ENCODE measurements at places on chromosomes 1 and 21. TPM values are rescaled to one million over a fixed set of nuclear protein-coding genes. Genes with fewer than 3 reads are reported as not detected.

- no peak overlapping the region for H3K4me3 ChIP-seq
- H3K27me3 ChIP-seq, result no peaks in the 10 kb centered on the region
- no peak for DNase-seq
- no peak overlapping the region for H3K27ac ChIP-seq
- no peaks in the 10 kb centered on the region for H3K36me3 ChIP-seq
Observed at GRCh38 chr1:175207971-175208370, 15.4 kb upstream of the KIAA0040 start.

DNA sequence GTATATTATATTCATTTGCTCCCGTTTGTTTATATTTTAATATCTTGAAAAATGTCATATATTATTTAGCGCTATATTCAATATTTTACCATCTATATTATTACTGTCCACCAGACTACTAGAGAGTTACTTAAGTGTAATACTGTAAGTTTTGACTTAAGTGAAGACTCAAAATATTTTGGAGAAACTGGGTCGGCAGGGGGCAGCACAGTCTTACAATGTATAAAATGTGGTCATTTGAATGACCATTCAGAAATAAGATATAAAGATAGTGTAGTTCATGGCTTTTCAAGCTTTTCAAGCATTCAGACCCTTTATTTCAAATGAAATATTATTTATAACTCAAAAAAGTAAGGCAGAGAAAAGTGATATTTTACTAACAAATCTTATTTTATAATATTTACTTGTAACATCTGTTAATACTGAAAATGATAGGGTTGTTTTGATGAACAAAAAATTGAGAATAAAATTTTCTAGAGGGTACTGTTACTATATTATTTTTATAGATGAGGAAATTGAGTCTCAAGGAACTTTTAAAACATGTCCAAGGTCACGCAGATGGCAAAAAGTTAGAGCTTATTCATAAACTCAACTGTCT, 89.0 kb upstream of the SERTAD4 start:
- no peak overlapping the region for H3K4me3 ChIP-seq
- H3K27ac ChIP-seq, result no peak overlapping the region
- no peaks in the 10 kb centered on the region for H3K36me3 ChIP-seq
- no peaks in the 10 kb centered on the region for H3K4me1 ChIP-seq

DNA sequence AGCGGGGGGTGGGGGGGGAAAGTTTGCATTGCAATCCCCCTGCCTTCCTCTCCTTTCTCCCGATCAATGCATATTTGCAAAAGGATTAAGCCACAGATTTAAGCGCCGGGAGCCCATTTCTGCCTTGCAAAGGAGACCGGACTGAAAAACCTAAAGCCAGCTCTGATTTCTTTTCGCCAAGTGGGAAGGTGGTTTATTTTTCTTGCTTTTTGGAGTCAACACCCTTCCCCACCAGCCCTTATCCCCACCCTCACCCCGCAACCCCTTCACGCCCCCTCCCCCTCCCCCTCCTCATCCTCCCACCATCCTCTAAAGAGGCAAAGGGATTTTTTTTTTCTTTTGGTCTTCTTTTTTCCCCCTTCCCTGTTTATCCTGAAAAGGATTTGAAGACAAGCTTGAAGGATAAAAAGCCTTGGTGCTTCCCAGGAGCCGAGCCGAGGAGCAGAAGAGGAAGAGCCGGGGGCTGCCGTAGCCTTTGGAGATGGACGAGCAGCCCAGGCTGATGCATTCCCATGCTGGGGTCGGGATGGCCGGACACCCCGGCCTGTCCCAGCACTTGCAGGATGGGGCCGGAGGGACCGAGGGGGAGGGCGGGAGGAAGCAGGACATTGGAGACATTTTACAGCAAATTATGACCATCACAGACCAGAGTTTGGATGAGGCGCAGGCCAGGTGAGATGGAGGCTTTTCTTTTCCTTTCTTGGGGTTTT, 513 bp downstream of the PBX1 start:
- DNase-seq, result peak; percentile 58
- H3K4me3 ChIP-seq, result peak overlapping the region; percentile 75
- H3K36me3 ChIP-seq, result no peaks in the 10 kb centered on the region
- H3K27ac ChIP-seq, result peak overlapping the region; percentile 87

GRCh38 chr1:30462826-30463425, 260.5 kb downstream of the MATN1 start:
- H3K4me1 ChIP-seq, result no peaks in the 10 kb centered on the region
- DNase-seq, result no peak

DNA sequence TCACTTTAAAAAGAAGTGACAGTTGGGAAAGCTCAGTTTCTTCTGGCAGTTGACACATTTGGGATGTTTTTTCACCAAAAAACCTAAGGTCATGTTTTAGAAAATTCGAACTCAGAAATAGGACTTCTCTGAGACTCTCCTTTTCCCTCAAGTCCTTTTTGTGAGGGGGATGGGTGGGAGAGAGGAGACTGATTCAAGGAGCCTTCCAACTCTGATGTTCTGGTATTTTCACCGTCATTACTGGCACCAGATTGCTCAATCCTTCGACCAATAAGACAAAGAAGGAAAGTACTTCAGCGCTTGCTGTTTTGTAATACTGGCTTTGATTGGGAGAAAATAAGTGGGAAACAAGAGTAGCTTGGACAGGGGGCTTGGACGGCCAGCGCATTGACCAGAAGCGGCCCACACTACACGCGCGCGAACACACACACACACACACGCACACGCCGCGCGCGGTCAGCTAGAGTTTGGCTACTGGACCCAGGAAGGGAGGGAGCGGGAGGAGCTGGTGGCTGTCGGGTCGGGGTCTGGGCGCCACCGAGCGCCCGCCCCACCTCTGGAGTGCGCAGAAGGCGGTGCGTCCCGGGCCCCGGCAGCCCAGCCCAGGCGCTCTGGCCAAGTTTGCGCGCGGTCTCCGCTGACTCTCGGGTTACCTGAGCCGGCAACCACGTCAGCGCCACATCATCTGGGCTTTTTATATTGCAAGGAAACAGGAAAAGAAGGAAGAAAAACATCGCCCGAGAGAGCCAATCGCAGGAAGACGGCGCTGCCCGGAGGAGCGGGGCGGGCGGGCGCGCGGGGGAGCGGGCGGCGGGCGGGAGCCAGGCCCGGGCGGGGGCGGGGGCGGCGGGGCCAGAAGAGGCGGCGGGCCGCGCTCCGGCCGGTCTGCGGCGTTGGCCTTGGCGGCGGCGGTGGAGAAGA, at the start of gene KCNK1:
Gene KCNK1, plus strand, starts transcription at position 855 of the 921 bp plus-strand sequence. Its CDS starts 66 bp downstream, at position 921.
- no peaks in the 10 kb centered on the region for H3K36me3 ChIP-seq
- peaks cover 48% of the 10 kb centered on the region for H3K27me3 ChIP-seq
- peaks cover 3% of the 10 kb centered on the region for H3K4me1 ChIP-seq
- H3K4me3 ChIP-seq, result peak within 1 kb of the TSS; percentile 64
- DNase-seq, result peak; percentile 64

DNA sequence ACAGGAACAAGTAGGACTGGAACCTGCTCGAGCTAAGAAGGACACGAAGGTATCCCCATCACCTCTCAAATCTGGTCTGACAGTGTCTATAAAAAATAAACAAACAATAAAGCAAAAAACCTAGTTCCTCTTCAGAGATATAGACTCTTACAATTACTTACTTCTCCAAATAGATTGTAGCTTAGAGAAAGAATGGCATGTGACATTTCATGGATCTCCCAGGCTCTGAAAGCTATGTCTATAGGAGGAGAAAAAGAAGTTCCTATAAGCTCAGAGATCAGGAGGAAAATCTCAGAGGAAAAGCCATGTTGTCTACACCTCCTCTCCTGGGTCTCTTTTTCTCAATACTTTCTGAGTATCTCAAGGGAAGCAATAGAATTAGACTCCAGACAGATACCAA, 12.3 kb upstream of the OR10J5 start:
- no peak overlapping the region for H3K4me3 ChIP-seq
- no peaks in the 10 kb centered on the region for H3K36me3 ChIP-seq
- H3K27me3 ChIP-seq, result no peaks in the 10 kb centered on the region
- DNase-seq, result no peak
- H3K27ac ChIP-seq, result no peak overlapping the region
- no peaks in the 10 kb centered on the region for H3K4me1 ChIP-seq

DNA sequence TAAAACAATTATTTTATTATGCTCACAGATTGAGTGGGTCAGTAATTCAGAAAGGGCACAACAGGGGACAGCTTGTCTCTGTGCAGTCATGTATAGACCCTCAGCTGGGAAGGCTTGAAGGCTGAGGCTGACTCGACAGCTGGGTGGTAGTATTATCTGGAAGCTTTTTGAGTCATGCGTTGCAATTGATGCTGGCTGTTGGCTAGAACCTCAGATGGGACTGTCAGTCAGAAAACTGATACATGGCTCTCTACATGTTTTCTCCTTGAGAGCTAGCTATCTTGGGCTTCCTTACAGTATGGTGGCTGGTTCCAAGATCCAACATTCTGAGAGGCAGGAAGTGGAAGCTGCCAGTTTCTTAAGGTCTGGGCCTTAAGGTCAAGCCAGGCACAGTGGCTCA, 61.5 kb upstream of the SELENON start:
- peaks cover 58% of the 10 kb centered on the region for H3K4me1 ChIP-seq
- no peak overlapping the region for H3K4me3 ChIP-seq
- H3K27me3 ChIP-seq, result no peaks in the 10 kb centered on the region
- no peak for DNase-seq
- H3K36me3 ChIP-seq, result no peaks in the 10 kb centered on the region

DNA sequence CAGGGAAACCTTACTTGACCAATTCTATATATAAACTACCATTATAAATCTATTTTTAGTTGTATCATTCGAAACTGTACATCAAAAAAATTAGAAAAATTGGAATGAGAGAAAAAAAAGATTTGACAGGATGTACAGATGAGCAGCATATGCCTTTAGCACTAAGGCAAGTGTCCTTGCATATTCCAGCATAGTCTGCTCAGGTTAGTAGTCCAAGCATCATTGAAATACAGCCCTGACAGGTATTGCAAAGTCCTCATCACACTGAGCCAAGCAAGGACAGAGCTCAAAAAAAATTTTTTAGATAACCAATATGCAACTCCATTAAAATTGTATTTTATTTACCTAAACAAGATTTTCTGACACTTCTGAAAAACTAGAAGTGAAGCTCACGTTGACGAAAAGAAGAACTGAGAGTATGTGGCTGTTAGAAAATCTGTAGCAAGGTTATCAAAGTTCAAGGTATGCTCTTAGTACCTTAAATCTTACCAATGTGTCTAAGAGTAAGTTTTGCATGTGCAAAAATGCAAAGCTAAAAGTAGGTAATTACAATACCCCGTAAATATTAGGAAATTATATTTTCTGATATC, 465.6 kb upstream of the ADGRL4 start:
- H3K4me3 ChIP-seq, result no peak overlapping the region
- DNase-seq, result no peak
- no peaks in the 10 kb centered on the region for H3K4me1 ChIP-seq
- H3K27me3 ChIP-seq, result no peaks in the 10 kb centered on the region
- no peaks in the 10 kb centered on the region for H3K36me3 ChIP-seq

DNA sequence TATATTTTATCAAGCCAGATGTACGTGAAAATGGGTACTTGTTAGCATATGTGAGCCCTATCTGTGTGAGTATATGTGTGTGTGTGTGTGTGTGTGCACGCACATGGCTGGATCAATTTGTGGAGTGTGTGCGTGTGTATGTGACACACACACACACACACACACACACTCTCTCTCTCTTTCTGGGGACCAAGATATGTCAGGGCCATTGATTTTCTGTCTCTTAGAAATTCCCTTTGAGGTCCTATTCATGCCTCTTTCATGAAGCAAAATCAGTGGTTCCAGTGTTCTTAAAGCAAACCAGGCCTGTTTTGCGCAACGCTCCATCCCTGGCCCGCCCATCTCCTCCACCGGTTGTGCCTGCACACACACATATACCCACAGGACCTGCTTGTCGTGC, 90.0 kb downstream of the EPHB2 start:
- no peaks in the 10 kb centered on the region for H3K4me1 ChIP-seq
- H3K36me3 ChIP-seq, result no peaks in the 10 kb centered on the region
- H3K4me3 ChIP-seq, result no peak overlapping the region
- no peak for DNase-seq
- no peaks in the 10 kb centered on the region for H3K27me3 ChIP-seq

GRCh38 chr1:116273042-116273783, 99.8 kb upstream of the ATP1A1 start:
- no peaks in the 10 kb centered on the region for H3K27me3 ChIP-seq
- no peaks in the 10 kb centered on the region for H3K36me3 ChIP-seq
- no peak overlapping the region for H3K4me3 ChIP-seq
- H3K4me1 ChIP-seq, result no peaks in the 10 kb centered on the region
- H3K27ac ChIP-seq, result no peak overlapping the region
- DNase-seq, result no peak

LUZP1 gene
- 6.1 TPM for polyA plus RNA-seq

HNRNPCL4 gene
- not detected for polyA plus RNA-seq

GRCh38 chr1:20785907-20786252, 1.2 kb downstream of the HP1BP3 start:
- peak overlapping the region; percentile 84 for H3K4me3 ChIP-seq
- peaks cover 10% of the 10 kb centered on the region for H3K4me1 ChIP-seq
- H3K27me3 ChIP-seq, result no peaks in the 10 kb centered on the region
- no peak for DNase-seq
- H3K27ac ChIP-seq, result peak overlapping the region; percentile 99

GRCh38 chr1:107326824-107327445, 186.1 kb downstream of the NTNG1 start:
- H3K27ac ChIP-seq, result no peak overlapping the region
- H3K4me1 ChIP-seq, result no peaks in the 10 kb centered on the region
- no peak for DNase-seq
- H3K36me3 ChIP-seq, result no peaks in the 10 kb centered on the region
- H3K27me3 ChIP-seq, result no peaks in the 10 kb centered on the region
